HTR-8/SVneo (cell line): ENCODE measurements at places on chromosomes 7 and 10.

DNA sequence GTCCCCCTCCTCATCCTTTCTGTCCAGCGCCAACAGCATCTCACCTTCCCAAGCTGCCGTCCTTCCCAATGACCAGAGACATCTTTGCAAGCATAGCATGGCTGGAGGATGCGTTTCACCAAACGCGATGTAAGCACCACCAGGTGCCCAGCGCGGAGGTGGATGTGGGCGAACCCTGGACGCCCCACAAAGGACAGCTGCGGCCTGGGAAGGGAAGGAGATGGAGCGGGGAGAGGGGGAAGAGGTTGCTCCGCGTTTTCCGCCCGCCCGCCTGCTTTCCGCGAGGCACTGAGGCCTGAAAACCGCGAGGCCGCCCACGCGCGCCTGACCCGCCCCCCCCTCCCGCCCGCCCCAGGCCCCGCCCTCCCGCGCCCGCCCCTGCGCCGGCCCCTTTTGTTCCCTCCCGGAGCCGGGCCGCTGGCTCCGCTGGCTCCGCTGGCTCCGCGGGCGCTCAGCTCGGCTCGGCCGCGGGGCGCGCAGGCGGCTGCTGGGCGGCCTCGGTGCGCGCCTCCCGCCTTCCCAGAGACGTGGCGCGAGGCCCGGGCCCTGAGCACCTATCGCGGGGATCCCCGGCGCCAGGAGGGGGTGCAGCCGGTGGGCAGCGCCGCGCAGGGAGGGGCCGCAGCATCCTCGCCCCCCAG lies at the start of gene CLIP2:
Gene CLIP2, plus strand, starts transcription at position 390 of the 641 bp plus-strand sequence. CDS start 28,140 bp downstream, outside the sequence.
- peak; percentile 57 for DNase-seq

GRCh38 chr7:121271916-121272315 lies 56.9 kb upstream of the WNT16 start:
- no peak for DNase-seq

GRCh38 chr7:7654964-7655715 lies 14.6 kb downstream of the UMAD1 start:
- no peak for DNase-seq

- peak; percentile 56 for DNase-seq
Measured at GRCh38 chr10:91006001-91006751, 85.3 kb upstream of the ANKRD1 start.

- no peak for DNase-seq
Measured at GRCh38 chr7:156940421-156941122, 8.9 kb upstream of the NOM1 start.

DNA sequence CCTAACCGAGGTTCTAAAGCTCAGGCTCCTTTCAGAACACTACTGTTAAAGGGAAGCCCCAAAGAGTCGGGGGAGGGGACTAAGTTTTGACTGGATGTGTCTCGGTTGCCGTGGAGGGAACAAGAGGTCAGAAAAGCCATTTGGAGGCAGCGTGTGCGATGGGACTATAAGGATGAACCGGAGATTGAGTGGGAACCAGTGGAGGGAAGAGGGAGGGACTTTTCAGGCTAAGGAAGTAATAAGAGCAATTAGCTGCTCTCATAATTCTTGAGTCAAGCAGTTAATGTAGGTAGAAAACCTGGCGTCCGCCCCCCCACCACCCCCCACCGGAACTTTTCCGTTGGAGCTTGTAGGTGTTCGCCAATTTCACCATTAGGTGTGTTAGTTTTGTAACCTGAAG lies 491 bp upstream of the AKAP9 start:
- peak; percentile 21 for DNase-seq

DNA sequence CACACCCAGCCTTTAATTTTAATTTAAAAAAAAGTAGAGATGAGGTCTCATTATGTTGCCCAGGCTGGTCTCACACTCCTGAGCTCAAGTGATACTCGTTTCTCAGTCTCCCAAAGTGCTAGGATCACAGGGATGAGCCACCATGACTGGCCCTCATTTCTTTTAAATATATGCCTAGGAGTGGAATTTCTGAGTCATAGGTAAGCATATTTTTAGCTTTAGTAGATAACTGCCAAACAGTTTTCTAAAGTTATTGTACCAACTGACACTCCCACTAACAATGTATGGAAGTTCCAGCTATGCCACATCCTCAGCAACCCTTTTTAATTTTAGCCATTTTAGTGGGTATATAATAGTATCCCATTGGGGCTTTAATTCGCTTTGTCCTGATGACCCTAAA lies 13.8 kb upstream of the PPIF start:
- no peak for DNase-seq

- DNase-seq, result no peak
Measured at GRCh38 chr10:48751730-48752129, 67.1 kb downstream of the WDFY4 start.

DNA sequence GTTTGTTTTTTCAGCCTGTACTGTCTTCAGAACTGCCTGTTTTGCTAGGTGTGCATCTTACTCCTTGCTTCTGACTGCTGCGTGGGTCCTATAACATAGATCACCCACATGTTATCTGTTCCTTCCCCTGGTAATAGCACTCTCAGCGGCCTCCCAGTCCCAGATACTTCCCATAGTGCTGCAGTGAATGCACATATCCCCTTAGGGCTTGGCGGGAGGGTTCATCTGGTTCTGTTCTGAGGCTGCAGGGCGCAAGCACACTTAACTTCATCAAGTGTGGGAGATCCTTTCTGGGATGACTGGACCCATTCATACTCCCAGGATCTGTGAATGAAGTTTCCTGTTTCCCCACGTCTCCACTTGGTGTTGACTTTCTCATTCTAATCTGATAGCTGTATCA lies 90.7 kb downstream of the CELF2 start:
- no peak for DNase-seq

DNA sequence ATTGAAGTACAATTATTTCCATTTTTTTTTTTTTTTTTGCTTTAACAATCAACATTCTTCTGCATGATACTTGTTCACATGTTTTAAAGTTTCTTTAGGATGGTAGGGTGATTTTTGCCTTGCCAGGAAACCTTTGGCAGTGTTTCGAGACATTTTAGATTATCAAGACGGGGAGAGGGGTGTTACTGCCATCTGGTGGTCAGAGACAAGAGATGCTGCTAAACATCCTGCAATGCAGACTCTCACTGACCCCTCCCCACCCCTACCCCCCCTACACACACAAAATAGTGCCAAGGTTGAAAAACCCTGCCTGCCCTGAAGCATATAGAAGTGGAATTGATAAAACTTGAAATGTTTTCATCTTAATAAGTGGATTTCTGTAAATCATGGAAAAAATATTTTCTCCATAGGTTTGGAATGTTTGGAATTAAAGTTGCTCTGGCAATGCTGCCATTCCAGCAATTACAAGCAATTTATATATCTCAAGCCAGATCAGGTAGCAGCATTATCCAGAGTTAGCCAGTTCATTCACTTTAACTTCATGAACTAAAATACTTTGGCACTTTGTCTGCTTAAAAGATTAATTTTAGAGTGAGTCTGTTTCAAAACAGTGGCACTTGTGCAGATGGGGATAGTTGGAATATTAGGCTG lies 62.1 kb downstream of the SDHAF3 start:
- peak; percentile 14 for DNase-seq

DNA sequence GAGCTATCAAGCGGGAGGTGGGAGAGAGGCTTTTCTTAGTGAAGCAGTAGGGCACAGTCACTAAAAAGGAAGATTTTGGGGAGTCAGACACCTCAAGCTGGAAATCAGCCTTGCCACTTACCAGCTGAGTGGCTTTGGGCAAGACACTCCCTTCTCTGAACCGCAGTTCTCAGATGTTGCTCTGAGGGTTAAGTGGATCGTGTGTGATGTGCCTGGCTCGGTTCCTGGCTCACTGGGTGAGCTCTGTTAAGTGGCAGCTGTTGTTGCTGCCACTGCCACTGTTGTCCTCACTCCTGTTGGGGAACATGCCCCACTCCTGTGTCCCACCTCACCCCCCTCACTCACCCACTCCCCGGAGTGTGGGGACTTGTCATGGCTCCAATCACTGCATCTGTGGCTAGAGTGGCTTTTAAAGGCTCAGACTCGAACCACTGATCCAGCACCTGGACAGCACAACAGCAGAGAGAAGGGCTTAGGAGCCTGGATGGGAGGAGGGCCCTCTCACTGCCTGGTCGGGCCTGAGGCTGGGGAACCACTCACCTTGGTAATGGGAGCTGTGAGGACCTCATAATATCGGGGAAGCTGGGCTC lies 20.0 kb downstream of the PYROXD2 start:
- no peak for DNase-seq

DNA sequence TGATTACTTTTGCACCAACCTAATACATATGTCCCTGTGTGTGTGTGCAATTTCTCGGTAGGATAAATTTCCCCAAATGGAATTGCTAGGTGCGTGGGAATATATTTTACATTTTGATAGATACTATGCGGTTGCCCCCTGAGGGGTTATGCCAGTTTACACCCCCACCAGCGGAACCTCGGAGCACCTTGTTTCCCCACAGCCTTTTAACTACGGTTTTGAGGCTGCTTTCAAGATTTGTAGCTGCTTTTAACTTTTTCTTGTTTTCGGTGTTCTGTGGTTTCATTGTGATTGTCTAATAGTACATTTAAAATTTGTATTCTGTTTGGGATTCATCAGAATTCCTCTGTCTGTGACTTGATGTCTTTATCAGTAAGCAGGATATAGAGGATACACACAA lies 22.0 kb downstream of the PROSER2 start:
- DNase-seq, result no peak

DNA sequence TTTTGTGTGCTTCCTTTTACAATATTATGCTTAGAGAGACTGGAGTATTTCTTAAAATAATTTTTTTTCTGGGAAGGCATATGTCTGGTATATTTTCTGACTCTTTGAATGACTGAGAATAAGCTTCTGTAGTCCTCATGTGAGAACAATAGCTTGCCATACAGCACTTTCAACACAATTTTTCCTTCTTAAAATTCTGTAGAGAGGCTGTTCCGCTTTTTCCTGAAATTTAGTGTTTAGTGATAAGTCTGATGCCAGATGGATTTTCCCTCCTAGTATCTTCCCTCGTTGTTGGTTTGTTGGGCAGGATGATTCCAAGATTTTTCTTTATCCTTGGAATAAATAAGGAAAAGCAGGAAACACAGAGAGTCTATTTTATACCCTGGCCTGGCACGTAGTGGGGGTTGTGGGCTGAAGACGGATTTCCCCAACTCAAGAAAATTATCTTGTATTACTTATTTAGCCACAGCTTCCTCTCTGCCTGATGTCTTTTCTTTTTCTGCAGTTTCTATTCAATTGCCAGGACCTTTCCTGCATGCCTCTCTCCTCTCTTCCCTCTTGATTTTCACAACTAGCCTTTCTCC lies 111.2 kb downstream of the AOAH start:
- no peak for DNase-seq

GRCh38 chr10:131947631-131948347 lies 33.9 kb downstream of the BNIP3 start:
- peak; percentile 80 for DNase-seq

DNA sequence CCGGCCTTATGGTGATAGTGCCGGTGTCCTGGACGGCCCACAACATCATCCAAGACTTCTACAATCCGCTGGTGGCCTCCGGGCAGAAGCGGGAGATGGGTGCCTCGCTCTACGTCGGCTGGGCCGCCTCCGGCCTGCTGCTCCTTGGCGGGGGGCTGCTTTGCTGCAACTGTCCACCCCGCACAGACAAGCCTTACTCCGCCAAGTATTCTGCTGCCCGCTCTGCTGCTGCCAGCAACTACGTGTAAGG lies 713 bp downstream of the CLDN4 start:
- DNase-seq, result no peak

- DNase-seq, result peak; percentile 93
Measured at GRCh38 chr10:34758447-34758996, 56.6 kb downstream of the PARD3 start.

- no peak for DNase-seq
Measured at GRCh38 chr7:29956487-29956836, 33.1 kb downstream of the SCRN1 start.

DNA sequence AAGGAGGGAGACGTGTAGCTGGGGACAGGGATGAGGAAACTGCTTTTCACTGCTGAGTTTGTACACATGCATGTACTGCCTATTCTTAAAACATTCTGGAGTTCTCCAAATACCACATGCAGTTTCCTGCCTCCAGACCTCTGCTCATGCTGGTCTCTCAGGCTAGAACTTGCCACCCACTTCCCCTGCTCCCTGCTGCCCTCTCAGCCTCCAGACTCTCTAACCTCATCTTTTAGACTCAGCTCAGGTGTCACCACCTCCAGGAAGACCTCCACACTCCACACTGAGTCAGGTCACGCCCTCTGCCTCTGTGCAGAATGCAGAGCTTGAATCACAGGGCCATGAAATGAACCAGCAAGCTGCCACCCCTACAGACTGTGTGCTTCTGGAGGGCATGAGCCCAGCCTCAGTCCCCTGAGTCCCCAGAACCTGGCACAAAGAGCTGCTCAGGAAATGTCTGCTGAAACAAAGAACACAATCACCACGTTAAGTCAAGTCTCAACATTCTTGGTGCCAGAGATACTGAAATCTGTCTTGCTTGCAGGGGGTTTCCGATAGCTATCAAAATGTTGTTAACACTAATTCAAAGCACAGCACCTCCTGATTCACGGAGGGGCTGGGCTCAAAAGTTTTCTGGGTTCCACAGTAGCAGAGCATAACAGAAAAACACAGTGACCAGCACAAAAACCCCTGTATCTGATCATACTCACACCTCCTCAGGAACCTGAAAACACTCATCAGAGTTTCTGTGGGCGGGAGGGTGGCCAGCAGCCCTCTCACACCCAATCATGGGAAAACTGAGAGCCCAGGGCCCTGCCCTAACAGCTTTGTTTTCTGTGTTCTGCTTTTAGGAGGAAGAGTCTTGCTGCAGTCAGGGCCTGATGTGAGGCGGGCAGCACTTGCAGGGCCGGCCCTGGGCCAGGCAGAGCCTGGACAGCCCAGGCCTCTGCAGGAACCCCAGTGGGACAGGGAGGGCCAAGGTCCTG lies 21.1 kb downstream of the FAM53B start:
- DNase-seq, result no peak

DNA sequence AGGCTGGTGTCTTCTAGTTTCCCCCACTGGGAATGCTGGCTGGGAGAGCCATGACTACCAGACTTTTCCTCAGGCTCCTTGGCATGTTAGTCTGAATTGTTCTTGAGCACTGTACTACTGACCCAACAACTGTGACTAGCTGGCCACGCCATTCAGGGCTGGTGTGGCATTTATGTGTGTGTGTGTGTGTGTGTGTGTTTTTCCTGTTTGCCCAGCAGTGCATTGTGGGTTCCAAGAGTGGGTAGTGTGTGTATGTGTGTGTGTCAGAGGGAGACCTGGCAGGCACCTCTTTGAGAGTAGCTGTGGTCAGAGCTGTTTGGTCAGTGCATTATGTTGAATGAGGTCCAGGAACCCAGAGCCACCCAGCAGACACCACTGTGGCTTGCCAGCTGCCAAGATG lies 9.2 kb downstream of the PCBD1 start:
- no peak for DNase-seq

- no peak for DNase-seq
Measured at GRCh38 chr10:29435809-29436501, 147.1 kb downstream of the LYZL1 start.

DNA sequence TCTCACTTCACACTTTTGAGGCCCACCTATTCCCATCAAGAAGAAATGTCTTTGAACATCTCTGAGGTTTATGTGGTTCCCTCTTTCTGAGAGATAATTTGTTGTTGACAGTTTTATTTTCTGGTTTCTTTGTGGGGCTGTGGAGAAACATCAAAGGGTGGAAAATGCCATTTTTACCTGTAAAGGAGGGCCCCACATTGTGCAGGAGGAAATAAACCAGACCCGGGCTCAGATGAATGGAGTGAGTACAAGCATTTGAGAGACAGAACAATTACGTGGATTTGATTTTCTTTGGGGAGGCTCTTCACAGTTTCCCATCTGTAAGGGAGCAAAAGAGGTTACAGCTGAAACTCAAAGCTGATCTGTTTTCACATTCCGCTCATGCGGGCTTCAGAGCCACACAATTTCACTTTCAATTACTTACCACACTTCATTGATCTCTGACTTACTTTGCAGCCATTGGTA lies 29.8 kb downstream of the ITPRIP start:
- no peak for DNase-seq

GRCh38 chr7:596819-597182 lies 77.2 kb upstream of the PDGFA start:
- no peak for DNase-seq
